ENCODE measurements at places on chromosomes 6 and 20.

- peak; percentile 20 for DNase-seq
Measured at GRCh38 chr6:38054527-38055202, 235.1 kb downstream of the ZFAND3 start.

- no peak for DNase-seq
Measured at GRCh38 chr6:71107911-71108420, 151.1 kb upstream of the B3GAT2 start.

DNA sequence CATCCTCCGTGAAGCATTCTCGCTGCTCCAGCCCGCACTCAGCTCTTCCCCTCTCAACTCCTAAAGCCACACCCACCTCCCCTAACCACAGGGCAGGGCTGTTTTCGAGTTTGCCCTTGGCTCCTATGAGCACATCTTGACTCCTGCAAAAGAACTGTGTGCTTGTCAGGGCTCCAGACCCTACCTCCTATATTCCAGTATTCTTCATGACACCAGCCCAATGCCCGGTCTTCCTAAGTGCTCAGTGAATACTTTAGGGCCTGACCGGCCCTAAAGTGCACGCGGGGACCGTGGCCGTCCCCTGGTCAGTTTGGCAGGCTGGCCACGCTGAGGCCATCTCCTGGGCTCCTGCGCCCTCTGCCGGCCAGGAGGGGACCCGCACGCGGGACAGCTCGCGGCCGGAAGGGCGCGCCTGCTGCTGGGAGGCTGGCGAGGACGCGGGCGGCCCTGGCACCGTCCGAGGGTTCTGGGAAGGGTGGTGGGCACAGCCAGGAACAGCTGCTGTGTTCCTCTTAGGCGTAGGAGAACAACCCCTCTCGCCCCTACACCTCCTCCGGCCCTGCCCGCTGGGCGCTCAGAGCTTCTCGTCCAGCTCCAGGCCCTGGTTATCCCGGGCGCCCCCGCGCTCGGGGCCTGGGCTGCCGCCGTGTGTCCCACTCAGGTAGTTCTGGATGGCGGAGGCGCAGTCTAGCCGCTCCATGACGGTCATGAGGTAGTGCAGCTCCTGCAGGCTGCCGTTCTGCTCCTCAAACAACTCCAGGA is 11.0 kb downstream of the UNC5CL start:
- peak; percentile 92 for DNase-seq

DNA sequence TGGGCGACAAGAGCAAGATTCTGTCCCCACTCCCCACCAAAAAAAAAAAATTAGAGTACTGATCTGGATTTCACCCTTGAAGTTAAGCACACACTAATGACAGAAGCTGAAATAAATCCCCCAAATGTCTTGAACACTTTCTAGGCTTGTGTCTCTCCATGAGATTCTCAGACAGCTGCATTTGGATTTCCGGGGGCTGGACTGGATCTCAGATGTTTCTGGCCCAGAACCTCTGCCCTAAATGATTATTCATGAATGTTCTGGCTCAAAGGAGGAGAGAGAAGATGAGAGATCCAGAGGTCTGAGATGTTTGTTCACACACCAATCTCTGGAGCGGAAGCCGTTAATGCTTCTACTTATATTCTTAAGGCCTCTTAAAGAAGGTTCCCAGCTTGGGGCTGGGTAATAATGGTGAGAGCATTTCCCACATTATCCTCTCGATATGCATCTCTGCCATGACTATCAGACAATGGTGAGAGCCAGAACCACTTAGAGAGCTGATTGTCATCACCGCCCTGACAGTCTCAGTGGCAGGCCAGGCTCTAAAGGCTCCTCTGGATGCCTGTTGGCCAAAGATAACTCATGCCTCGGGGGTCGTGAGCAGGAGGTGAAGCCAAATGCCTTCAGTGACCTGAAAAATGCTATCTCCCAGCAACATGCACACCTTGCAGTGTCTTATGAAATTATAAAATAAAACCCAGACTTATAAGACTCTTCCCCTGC is 127.9 kb upstream of the AGPAT4 start:
- DNase-seq = no peak

DNA sequence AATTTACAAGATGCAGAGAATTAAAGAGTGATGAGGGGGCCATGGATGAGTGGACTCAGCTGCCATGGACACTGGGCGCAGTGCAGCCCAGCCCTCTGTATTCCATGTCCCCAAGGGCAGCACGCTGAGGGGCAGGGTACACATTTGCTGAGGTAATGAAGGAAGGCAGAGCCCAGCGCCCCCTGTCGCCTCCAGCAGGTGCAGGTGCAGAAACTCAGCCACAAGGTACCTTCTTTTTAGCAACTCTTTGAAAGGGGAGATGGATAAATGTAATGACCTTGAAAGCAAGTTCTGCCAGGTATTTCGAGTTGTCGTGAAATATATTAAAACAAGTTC is 7.1 kb downstream of the CD93 start:
- DNase-seq = no peak

DNA sequence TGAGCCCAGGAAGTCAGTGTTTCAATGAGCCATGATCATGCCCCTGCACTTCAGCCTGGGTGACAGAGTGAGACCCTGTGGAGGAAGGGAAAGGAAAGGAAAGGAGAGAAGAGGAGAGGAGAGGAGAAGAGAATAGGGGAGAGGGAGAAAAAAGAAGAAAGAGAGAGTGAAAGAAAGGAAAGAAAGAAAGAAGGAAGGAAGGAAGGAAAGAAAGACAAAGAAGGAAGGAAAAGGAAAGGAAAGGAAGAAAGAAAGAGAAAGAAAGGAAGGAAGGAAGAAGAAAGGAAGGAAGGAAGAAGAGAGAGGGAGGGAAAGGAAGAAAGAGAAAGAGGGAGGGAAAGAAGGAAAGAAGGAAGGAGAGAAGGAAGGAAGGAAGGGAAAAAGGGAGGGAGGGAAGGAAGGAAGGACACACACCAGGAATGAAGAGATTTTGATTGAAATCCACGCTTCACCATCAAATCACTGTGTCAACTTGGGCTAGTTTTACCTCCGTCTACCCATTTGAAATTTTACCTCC is 14.3 kb downstream of the WFDC8 start:
- DNase-seq = no peak

- DNase-seq = no peak
Measured at GRCh38 chr6:126539022-126539421, 199.1 kb downstream of the CENPW start.

- DNase-seq = no peak
Measured at GRCh38 chr6:153436351-153436750, 305.3 kb upstream of the RGS17 start.

DNA sequence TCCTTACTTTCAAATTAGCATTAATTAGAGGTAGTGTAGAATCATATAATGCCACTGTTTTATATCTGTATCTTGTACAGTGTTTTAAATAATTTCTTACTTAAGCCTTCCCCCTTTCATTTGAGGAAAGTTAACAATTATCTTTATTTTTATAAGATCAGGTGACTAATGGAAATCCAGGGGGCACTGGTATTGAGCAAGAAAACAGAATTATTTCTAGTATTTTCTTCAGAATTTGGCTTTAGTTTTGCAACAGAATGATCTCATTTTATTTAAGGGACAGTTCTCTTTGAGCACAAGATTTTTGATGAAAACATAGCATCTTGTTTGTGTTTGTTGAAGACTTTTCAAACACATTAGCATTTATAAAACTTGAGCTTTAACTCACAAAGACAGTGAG is 55.9 kb downstream of the RNF217 start:
- no peak for DNase-seq

GRCh38 chr20:23063581-23063980 is 14.1 kb upstream of the THBD start:
- no peak for DNase-seq

- DNase-seq = no peak
Measured at GRCh38 chr20:62220666-62221568, 839 bp upstream of the HRH3 start.

DNA sequence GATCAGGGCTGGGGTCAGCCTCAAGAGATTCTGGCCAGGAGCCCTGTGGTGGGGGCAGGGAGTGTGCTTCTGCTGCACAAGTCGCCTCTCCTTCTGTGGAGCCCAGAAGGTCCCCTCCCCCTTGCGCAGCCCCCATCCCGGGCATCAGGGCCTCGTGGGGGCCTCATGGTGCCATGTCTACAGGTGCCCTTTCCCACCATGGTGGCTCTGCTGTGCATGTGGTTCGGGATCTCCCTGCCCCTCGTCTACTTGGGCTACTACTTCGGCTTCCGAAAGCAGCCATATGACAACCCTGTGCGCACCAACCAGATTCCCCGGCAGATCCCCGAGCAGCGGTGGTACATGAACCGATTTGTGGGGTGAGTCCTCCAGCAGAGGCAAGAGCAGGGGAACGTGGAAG is 48.1 kb downstream of the TM9SF4 start:
- DNase-seq = no peak
